ENCODE measurements at places on chromosomes 1 and 21. TPM values are rescaled to one million over a fixed set of nuclear protein-coding genes. Genes with fewer than 3 reads are reported as not detected.

TEX38 gene
- not detected for total RNA-seq

UBE2U gene
- 1.2 TPM for total RNA-seq

SLC9C2 gene
- not detected for total RNA-seq

NRIP1 gene
- 18.1 TPM for total RNA-seq

GPR25 gene
- not detected for total RNA-seq

ZNF695 gene
- total RNA-seq = not detected

RIPPLY3 gene
- total RNA-seq = not detected

LEMD1 gene
- total RNA-seq = not detected

ZBTB8B gene
- total RNA-seq = not detected

TNFRSF9 gene
- total RNA-seq = not detected

SELP gene
- 7.4 TPM for total RNA-seq

SHE gene
- 10.2 TPM for total RNA-seq

HMGN2 gene
- 145 TPM for total RNA-seq

IFI44L gene
- total RNA-seq = 6.5 TPM

DNA sequence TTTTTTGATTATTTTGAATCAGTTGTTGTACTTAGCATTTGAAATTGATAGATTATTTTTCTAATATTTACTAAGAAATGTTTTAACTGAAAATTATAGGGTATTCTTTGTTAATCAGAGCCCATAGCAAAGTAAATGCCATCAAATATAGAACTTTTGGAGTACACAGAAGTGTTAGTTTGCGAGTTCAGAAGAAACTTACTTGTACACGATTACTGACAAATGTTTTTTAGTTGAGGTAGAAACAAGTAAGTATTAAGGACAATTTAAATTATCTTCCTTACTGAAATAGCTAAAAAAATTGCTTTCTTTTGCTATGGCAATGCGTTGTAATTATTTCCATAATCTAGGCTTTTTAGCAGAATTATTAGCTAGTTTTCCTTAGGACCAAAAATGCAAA is 692.2 kb downstream of the USP25 start:
- no peak for DNase-seq

DNA sequence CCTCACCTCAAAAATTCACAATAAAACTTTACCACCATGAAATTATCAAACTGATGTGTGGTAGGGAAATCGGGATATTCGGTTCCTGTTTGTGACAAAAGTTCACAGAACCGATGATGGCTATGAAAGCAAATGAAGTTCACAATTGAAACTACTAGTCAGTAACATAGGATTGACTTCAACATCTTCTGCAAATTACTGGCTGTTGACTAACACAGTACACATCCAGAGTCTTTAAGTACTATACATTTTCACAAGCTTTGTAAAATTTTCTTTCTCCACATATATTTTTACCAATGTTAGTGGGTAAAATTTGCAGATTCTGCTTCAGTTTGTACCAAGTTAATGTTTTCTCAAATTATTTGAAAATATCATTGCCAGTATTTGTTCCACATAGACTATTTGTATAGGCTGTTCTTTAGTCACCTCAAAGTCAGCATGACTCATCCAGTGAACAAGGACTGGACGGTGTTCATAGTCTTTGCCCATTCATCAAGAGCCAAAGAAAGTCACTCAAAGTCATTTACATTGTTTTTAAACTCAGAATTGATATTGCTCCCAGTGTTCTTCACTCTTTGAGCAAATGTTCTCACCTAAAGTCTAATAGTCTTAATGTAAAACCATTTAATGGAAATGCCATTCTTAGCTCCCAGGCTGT is 213.4 kb downstream of the USP25 start:
- DNase-seq = no peak

DNA sequence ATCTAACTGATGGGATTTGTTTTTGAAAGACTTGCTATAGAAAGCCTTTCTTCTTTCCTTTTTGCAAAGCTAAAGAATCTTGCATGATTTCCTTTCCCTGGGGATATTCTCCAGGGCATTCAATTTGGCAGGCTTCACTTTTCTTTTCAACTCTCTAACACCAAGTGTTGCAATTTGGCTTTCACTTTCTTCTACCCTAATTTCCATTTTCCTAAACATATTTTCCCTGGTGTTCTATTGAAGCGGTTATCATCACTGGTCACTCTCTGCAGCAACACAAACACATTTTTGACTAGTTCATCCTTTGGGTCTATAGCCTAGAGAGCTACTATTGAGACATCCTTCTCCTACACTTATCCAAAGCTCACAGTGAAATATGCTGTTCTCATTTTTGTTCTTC is 424.5 kb downstream of the NEGR1 start:
- no peak for DNase-seq

GRCh38 chr21:37292941-37293340 is 25.8 kb upstream of the VPS26C start:
- DNase-seq = no peak

DNA sequence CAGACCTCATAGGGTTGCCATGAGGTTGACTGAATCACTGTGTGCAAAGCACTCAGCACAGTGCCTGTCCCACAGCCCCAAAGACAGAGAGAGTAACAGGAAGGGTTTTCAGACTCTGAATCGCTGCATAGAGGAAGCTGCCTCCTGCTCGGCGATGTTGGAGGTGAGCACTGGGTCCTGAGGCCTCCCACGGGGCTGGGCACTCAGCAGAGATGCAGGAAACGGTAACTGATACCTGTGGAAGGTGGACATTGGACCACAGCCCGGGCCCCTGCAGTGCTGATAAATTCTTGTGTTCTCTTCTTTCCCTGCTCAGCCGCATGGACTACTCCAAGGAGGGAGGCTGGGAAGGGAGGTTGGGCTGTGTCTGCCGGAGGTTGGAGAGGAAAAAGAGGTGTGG is 389.7 kb downstream of the PTPRU start:
- no peak for DNase-seq

DNA sequence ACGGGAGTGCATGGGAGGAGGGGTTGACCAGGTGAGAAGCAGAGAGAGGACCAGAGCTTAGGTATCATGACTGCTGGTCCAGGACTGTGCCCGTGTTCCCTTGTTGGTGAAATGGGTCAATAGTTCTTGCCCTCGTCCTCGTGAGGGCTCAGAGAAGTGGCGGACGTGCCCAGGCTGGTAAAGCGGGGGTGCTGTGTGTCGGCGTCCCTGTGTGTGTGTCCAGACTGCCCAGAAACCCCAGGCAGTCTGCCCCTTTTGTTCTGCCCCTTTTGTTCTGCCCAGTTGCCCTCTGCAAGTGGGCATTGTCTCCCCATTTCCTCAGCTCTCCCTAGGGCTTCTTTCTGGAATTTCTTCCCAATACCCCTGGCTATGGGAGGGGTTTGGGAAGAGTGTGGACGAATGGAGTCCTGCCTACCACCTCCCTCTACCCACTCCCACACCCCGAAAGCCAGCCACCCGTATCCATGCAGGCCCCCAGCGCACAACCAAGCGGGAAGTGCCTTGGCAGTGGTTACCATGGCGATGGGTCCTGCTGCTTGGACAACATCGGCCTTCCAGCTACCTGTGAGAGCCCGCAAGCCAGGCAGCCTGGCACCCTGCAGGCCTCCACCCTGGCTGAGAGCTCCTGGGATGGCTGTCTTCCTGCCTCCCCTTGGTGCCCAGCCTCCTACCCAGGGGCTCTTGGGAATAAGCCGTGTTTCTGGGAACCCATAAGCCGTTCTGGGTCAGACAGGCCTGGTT is 34.7 kb downstream of the ACOT11 start:
- peak; percentile 50 for DNase-seq

- DNase-seq = no peak
Observed at GRCh38 chr1:235460770-235461169, 43.5 kb downstream of the B3GALNT2 start.

DNA sequence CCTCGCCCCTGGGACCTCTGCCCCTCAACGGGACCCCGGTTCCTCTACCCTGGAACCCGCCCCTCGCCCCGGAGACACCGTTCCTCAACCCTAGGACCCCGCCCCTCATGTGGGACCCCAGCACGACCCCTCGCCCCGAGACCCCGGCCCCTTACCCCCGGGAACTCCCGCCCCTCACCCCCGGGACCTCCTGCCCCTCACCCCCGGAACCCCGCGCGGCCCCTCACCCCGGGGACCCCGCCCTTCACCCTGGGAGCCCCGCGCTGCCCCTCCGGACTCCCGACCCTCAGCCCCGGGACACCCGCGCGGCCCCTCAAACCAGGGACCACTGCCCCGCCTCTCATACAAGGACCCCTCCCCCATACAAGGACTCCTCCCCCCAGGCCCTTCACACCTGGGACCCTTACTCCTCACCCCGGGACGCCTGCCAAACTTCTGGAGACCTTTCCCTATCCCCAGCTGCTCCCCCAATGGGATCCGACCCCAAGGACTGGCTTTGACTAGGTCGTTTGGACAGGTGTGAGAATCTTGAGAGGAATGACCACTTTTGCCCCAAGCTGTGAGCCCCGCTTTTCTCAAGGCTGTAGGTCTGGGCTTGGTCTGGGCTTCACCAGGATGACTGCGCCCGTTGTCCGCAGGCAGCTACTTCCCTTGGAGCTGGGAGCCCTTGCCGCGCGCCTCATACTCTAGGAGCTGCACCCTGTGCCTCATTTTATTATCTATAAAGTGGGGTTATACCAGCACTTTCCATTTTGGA is 843 bp downstream of the DIP2A start:
- peak; percentile 69 for DNase-seq

DNA sequence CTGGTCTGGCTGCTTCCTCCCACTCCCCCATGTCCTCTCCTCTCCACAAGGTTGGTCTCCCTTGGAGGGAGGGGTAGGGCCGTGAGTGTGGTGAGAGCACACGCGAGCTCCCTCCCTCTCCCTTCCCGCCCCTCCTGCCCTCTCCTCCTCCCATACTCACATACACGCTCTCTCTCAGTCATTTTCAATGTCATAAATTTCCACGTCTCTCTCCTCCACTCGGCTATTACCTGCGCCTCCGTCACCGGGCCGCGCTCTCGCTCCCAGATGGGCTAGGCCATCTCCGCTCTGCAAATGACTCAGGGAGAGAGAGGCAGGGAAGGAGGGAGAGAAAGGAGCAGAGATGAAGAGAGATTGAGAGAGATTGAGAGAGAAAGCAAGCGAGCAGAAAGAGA is 36.7 kb upstream of the DMBX1 start:
- no peak for DNase-seq

DNA sequence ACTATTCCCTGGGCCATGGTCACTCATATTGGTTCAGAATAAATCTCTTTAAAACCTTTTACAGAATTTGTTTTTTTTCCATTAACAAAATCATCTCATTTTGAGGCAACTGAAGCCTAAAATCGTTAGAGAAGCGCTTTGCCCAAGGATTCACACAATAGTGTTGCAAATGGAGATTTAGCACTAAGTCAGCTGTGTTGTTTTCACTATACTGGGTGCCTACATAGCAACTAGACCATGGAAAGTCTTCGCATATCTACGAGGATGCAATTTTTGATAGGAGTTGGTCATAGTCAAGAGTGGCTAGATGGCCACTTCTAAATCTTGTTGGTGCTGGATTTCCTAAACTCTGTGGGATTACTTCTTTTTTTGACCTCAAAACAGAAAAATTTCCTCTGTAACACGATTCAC is 530 bp upstream of the TIPRL start:
- no peak for DNase-seq

DNA sequence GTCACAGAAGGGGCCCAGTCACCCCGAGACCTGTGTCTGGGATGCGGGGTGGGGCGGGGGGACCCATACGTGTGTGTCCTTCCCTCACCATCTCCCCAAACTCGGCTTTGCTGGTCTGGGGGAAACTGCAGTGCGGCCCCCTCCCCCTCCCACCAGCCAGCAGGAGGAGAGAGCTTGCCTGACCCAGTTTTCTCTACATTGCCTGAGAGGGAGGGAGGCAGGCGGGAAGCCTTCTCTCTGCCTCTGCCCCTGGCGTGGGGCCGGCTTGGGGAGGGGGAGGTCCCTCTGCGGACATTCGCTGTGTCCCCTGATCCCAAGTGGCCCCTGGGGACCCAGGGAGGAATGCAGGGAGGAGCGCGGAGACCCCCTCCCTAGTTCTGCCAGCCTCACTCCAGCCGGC is 3.9 kb downstream of the EPHA8 start:
- DNase-seq = no peak

DNA sequence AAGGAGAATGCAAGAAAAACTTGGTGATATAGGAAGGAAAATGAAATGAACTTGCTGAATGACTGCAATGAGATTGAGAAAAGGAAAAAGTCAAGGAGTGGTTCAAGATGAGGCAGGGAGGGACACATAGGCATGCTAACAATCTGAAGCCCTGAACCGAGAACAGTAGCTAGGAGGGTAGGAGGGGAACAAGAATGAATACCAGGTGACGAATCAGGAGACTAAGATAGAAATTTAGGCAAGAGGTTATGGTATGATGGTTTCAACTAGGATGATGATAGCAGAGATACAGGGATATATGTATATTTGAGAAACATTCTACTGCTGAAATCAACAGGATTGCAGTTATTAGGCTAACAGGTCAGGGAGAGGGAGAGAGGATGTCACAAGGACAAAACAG is 44.1 kb downstream of the SMYD3 start:
- DNase-seq = no peak

- no peak for DNase-seq
Observed at GRCh38 chr1:197948926-197949899, 32.0 kb downstream of the LHX9 start.

GRCh38 chr1:53641481-53642214 is 97.3 kb downstream of the GLIS1 start:
- peak; percentile 5 for DNase-seq

GRCh38 chr1:162488219-162488618 is 9.4 kb upstream of the UHMK1 start:
- no peak for DNase-seq
